ENCODE measurements at places on chromosomes 13 and 19.

DNA sequence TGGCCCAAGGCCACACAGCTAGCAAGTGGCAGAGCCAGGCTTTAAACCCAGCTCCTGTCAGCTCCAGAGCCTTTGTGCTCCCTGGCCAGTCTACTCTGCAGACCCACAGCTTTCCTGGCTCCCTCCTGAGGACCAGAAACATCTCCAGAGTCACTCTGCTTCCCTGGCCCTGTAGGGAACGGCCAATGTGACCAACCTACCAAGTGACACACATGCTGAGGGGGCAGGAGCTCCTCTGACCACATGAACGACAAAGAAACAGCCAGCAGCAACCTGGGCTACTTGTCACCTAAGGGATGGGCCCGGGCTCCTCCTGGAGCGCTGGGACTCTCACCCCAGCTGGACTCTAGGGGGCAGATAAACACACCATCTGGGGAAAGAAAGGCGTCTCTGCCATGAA lies 19.3 kb downstream of the PEG3 start:
- DNase-seq, result no peak

DNA sequence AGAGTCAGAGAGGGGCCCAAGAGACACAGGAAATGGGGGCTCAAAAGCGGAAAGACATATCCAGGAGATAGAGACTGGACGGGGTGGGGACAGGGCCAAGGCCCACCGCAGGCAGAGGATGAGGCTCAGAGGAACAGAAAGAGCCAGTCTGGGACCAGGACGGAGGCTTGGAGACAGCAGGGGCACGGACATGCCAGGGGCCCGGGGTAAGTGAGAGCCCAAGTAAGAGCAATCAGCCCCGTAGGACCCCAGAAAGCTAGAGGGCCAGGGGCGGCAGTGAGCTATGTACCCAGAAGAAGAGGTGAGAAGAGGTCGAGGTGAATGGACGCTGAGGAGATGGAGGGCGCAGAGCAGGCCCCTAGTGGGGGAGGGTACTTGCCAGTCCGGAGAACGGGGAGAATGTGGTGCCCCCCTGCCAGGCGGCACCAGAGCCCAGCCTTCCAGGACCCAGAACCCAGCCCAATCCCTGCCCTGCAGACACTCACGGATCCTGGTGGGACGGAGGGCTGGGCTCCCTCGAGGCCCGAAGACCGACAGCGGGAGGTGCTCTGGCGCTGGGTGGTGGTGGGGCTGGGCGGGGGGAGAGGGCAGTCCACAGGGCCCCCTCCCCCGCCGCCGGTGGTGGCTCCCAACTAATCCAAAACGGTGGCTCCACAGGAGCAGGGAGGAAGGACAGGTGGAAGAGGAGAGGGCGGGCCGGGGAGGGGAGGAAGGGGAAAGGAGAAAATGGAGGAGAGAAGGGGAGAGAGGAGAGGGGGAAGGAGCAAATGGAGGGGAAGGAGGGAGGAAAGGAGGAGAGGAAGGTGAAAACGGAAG lies 1.0 kb downstream of the GRIK5 start:
- DNase-seq, result no peak

GRCh38 chr13:107886118-107886517 lies 329.2 kb downstream of the LIG4 start:
- no peak for DNase-seq

GRCh38 chr13:40589285-40590109 lies 76.9 kb downstream of the FOXO1 start:
- DNase-seq, result no peak

- no peak for DNase-seq
Measured at GRCh38 chr19:53424968-53425597, 6.7 kb upstream of the ZNF761 start.

- DNase-seq, result no peak
Measured at GRCh38 chr13:108895220-108895704, 265.9 kb downstream of the MYO16 start.

DNA sequence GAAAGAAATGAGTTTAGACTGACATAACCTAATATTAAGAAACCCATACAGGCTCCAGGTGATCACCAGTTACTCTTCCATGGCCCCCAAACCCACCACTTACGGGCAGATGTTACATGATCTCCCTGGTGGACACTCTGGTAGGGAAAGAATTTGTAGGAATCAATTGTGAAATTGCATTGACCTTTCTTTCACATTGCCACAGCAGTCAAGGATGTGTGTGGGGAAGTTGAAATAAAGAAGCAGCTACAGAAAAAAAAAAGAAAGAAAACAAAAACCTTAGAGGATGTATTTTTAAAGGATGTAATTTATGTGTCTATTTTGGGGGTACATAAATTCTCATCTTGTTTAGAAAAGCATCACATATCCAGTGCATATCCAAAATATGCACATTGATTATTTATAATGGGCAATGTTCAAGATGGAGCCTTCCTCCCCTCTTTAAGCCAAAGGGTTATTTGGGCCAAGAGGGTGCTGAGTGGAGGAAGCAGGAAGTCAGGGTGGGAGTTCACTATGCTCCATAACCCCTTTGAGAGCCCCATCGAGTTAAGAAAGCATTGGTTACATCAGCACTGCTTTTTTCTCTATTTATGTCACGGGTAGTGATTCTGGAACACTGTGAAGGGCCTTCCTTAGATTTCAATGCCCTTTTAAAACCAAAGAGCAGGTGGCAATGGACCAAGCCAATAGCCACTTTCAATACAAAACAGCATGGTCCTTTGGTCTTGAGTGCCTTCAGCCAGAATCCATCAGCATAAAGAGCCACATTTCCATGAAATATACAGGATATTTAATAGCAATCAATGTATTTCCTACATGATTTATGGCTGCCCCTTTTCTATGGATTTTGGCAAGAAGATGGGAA lies 169.6 kb downstream of the LACC1 start:
- no peak for DNase-seq

GRCh38 chr13:78845656-78846365 lies 186.9 kb upstream of the OBI1 start:
- DNase-seq, result no peak

Data from GOT3 (cell line).